Glomerular endothelial cell (primary cell): ENCODE measurements at places on chromosomes 6 and 20. TPM values are rescaled to one million over a fixed set of nuclear protein-coding genes. Genes with fewer than 3 reads are reported as not detected.

PHIP gene
- total RNA-seq: 14.9 and 19.0 TPM in 2 replicates

CRISP2 gene
- not detected in 2 replicates for total RNA-seq

OR2B6 gene
- total RNA-seq: not detected in 2 replicates

SPTLC3 gene
- total RNA-seq: 0.15 and 0.64 TPM in 2 replicates

DNA sequence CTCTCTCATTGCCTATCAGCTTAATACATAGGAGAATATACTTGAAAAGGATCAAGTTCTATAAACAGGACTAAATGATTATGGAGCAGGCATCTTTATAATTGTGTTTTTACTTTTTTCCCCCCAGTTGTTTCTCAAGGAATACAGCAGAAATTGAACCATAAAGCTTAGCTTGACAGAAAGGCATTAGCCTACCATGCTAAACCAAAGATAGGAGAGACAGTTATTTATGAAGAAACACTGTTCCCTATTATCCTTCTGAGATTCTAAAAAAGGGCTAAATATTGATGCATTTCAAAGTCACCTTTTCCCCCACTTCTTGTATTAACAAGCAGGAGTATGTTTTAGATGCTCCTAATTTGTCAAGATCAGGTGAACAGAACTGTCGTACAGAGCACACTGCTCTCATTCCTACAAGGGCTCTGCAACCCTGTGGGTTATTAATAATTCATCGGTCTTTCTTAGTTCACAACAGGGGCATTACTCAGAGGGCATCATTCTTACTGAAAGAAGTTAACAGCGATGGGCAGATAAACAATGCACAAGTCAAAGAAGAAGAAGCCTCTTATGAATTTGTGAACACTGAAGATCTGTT lies 38.7 kb downstream of the PRKN start:
- DNase-seq: no peak

- DNase-seq: no peak
These were observed 59.5 kb upstream of the NELFCD start for GRCh38 chr20:58921564-58921963.

GRCh38 chr6:70080443-70081070 lies 214.2 kb downstream of the COL19A1 start:
- no peak for DNase-seq

GRCh38 chr20:43191946-43192863 lies 2.5 kb upstream of the PTPRT start:
- no peak for DNase-seq

- no peak for DNase-seq
These were observed 72.6 kb upstream of the PLEKHG1 start for GRCh38 chr6:150527100-150527499.

DNA sequence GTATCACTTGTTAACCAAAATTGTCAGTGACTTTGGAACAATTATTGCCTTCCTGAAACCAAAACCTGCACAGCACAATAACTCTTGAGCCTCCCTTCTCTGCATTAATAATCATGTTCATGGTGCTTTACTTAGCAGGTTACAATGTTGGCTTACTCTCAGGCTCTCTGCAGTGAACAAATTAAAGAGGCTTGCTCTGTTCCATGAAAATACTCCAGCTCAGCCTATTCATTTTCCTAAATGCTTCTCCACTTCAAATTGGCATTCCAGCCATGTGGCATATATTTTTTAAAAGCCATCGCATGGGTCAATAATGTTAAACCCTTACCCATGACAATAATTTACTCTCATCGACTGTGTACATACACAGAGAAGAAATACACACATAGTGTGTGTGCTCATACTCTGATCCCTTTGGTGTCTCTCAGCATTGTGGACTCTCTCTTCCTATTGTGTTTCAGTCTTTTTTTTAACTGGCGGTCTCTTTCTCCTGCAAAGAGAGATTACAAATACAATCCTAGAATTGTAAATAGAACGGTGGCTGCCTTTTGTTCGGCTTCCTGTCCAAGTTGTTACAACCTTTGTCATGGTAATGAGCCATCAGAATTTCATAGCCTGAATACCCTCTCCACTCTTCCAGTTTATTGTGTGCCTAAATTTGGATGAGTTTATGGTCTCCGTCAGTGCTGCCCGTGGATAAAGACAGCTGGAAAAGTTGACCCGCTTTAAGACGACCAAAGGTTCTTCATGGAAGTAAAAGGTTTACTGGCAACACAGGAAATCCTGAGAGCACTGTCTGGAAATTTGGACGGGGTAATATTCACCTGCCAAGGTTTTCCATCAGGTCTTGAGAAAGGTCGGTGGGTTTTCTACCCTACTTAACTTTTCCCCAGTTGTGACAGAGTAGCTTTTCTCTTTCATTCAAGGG lies 263.6 kb downstream of the CD83 start:
- no peak for DNase-seq

- no peak for DNase-seq
These were observed 11.0 kb downstream of the ECT2L start for GRCh38 chr6:138806889-138807288.

DNA sequence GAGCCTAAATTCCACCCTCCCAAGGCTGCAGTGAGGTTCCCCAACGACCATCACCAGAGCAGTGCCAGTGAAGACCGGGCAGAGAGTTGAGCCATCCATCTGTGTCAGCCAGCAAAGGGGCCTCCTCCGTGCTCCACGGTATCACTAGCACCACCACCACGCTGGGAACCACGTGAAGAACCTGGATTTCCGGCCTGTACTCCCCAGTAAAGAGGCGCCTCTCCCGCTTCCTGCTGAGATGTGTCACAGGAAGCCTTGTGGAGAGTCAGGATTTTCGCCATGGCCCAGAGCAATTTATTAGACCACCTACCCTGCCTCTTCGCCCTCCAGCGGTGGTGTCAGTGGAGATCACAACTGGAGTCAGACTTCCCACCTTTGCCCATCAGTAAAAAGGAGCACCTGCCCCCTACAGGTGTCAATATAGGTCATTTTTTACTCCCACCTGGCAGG lies 28.8 kb downstream of the CPXM1 start:
- peak; percentile 27 for DNase-seq
